ENCODE measurements at places on chromosomes 5 and 9.

GRCh38 chr5:54049963-54050362 is 260.4 kb downstream of the ARL15 start:
- no peak for DNase-seq

- no peak for DNase-seq
Observed at GRCh38 chr9:135214054-135214640, 126.7 kb downstream of the OLFM1 start.

- DNase-seq: no peak
Observed at GRCh38 chr5:146006470-146007190, 70.3 kb downstream of the SH3RF2 start.

DNA sequence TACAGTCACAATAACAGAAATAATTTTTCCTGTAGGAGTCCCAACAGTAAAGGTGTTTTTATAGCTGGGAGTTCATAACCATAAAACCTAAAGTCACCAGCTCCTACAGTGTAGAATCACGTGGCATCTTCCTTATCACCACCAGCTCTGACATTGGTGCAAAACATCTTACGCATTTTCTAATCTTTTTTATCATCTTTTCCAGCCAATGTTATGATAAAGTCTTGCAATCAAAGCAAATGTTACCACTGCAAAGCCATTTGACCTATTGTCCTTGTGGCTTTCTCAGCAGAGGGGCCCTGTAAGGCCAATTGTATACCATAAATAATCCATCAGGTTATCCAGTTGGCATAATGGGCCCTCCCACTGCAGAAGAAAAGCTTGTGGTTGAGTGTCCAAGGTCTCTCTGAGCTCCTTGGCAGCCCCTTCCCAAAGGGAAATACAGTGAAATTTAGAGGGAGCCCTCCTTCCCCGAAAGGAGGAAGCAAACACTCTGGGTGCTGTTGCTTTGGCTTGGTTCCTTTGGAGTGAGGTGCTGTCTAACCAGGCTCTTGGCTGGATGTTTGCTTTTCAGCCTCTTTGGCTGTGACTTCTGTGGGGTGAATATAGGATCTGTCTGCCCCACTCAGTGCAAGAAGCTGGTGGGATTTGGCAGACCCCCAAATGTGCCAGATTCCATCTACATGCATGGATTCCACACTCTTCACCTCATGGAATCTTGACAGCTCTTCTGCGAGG is 29.3 kb upstream of the CPEB4 start:
- DNase-seq: no peak

DNA sequence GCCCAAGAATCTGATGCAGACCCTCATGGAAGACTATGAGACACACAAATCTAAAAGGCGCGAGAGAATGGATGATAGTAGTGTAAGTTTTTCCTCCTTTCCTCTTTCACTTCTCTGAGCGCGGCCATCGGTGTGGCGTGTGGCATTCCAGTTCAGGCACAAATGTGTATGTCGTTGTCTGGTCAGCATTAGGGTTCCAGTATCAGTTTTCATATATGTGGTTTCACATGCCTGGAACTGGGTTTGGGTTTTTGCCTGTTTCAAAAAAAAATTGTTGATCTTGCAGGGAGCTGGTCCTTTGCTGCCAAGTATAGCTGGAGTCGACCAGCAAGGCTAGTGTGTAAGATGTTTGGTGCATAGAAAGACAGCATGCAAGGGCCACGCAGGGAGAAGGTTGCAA is 51.5 kb downstream of the C9orf152 start:
- DNase-seq: no peak

DNA sequence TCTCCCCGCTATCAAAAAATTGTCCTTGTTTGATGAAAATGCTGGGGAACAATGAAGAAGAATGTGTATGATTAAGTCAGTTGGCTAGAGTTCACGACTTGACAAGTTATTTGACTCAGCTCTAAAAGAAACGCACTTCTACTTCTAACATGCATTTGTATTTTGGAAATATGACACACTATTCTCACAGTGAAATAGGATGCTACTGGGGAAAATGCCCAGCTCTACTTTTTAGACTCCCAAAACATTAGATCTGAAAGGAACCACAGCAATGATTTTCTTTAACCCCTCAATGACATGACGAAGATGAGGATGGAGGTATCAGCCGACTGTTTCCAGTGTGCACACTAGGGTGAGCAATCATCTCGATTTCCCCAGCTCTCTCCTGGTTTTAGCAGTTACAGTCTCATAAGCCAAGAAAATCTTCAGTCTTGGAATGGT is 83.6 kb upstream of the PCSK1 start:
- DNase-seq: no peak

Data from stimulated activated naive CD8-positive, alpha-beta T cell treated with anti-CD3 and anti-CD28 coated beads, Interleukin-15, amount 100 ng/mL, for 72 hours (primary cell).